HFF-Myc (cell line): ENCODE measurements at places on chromosomes 4 and X.

GRCh38 chr4:33381816-33382215 lies 2661.6 kb downstream of the PCDH7 start:
- no peak for DNase-seq

DNA sequence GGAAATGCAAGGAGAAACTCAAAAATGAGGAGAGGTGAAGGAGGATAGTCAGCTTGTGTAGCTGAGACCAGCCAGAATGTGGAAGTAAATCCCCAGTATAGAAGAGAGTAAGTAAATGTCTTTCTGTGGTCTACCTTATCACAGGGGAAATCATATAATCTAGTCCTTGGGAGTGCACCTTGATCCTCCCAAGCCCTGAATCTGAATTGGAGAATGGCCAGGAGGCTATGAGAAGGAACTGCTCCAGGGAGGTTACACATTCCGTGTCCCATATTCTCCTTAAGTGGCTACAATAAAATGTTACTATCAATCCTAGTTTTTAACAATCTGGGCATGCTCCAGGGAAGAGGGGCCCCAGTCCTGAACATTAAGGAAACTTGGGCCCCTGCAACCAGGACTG lies 10.8 kb downstream of the AGTR2 start:
- no peak for DNase-seq

GRCh38 chr4:43238008-43238407 lies 345.5 kb downstream of the GRXCR1 start:
- no peak for DNase-seq

GRCh38 chr4:146059865-146060264 lies 115.7 kb upstream of the LSM6 start:
- DNase-seq: no peak

- no peak for DNase-seq
Measured at GRCh38 chr4:152363086-152363485, 172.8 kb downstream of the FBXW7 start.

DNA sequence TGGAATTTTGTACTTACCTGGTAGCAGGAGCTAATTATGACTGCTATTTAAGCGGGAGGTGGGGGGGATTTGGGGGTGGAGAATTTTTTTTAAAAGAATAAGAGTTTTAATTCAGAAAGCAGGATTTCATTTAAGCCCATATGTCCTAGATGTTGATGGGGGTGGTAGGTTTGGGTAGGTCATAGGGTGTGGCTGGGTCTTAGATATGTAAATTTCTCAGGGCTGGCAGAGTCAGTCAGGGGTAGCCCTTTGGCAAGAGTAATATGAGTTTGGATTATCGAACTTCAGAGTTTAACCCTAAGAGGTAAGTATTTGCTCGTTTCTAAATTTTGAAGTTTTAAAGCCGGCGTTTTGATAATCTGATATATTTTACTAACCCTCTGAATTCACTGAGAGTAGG lies 35.2 kb upstream of the COX18 start:
- DNase-seq: no peak

- no peak for DNase-seq
Measured at GRCh38 chrX:154441984-154442707, 1.8 kb upstream of the FAM50A start.

- no peak for DNase-seq
Measured at GRCh38 chr4:2193326-2193725, 48.6 kb downstream of the HAUS3 start.

DNA sequence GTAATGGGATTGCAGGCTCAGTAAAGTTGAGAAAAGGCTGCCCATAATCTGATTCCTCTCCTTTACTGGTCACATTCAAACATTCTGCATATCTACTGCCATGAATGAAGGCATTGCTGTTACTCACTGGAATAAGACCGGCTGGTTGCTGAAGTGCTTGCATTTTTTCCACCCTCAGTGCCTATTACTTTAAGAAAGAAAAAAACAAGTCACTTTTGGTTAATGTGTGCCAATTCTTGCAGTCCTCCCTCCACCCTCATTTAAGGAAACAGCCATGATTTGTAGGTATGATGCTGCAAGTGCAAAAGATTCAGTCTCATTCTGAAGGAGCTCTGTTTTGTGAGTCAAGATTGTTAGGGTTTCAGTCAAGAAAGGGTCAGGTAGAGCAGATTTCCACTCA lies 94.9 kb downstream of the EMCN start:
- DNase-seq: no peak

GRCh38 chr4:24988776-24989175 lies 42.0 kb downstream of the LGI2 start:
- DNase-seq: no peak

- DNase-seq: no peak
Measured at GRCh38 chr4:101294597-101294996, 52.7 kb downstream of the PPP3CA start.
